ENCODE measurements at places on chromosomes 4 and X. TPM values are rescaled to one million over a fixed set of nuclear protein-coding genes. Genes with fewer than 3 reads are reported as not detected.

Gene CTSO
- total RNA-seq: 8.7 TPM

Gene STOX2
- total RNA-seq: 42.3 TPM

Gene DCTD
- 18.1 TPM for total RNA-seq

Gene ESX1
- total RNA-seq: not detected

Gene GLOD5
- total RNA-seq: not detected

Gene AREG
- not detected for total RNA-seq

Gene TXK
- 3.1 TPM for total RNA-seq

Gene OCIAD1
- total RNA-seq: 144 TPM

Gene MAB21L2
- not detected for total RNA-seq

Gene PLS3
- 102 TPM for total RNA-seq

Gene ANKRD50
- total RNA-seq: 114 TPM

Gene NAP1L3
- 126 TPM for total RNA-seq

Gene SLC49A3
- total RNA-seq: 0.62 TPM

Gene HMX1
- total RNA-seq: 0.16 TPM

Gene TEX13D
- total RNA-seq: not detected

Gene TMEM156
- 0.31 TPM for total RNA-seq

Gene UBA1
- total RNA-seq: 127 TPM

Gene AKAP14
- total RNA-seq: 1.4 TPM

Gene STARD8
- total RNA-seq: 1.7 TPM

Gene CT83
- total RNA-seq: not detected

Gene TEX28
- not detected for total RNA-seq

Gene TRIML1
- not detected for total RNA-seq

Gene BLTP1
- total RNA-seq: 234 TPM

Gene ABHD18
- 24.3 TPM for total RNA-seq

Gene BEX1
- total RNA-seq: 103 TPM

Gene ADH6
- not detected for total RNA-seq

Gene NOCT
- 30.6 TPM for total RNA-seq

Gene VCX3B
- total RNA-seq: not detected

Gene MAGEB6
- total RNA-seq: not detected

Gene MAGT1
- total RNA-seq: 18.9 TPM

Gene ABCG2
- total RNA-seq: 25.1 TPM

Gene CENPE
- total RNA-seq: 5.0 TPM

Gene BEX2
- 101 TPM for total RNA-seq

Gene FGF5
- total RNA-seq: 1.6 TPM

Gene GPC3
- total RNA-seq: 5.3 TPM

Gene C4orf46
- 29.9 TPM for total RNA-seq

Gene PRDM8
- 24.6 TPM for total RNA-seq

Gene C4orf54
- 0.47 TPM for total RNA-seq

Gene SSX7
- total RNA-seq: not detected

Gene GATA1
- total RNA-seq: 0.31 TPM

Gene SCFD2
- 25.6 TPM for total RNA-seq

Gene MXRA5
- 1.7 TPM for total RNA-seq

Gene ASB5
- total RNA-seq: 0.47 TPM

Gene USP26
- not detected for total RNA-seq

Gene F9
- total RNA-seq: not detected

Gene CXorf49
- not detected for total RNA-seq

Gene FMR1NB
- total RNA-seq: not detected

Gene CPLX1
- total RNA-seq: 1.6 TPM

Gene GPR82
- total RNA-seq: not detected

Gene MAD2L1
- 7.2 TPM for total RNA-seq
